ENCODE measurements at places on chromosomes 11 and 22.

- DNase-seq: peak; percentile 79
Observed at GRCh38 chr11:62770778-62771143, 435 bp upstream of the TAF6L start.

DNA sequence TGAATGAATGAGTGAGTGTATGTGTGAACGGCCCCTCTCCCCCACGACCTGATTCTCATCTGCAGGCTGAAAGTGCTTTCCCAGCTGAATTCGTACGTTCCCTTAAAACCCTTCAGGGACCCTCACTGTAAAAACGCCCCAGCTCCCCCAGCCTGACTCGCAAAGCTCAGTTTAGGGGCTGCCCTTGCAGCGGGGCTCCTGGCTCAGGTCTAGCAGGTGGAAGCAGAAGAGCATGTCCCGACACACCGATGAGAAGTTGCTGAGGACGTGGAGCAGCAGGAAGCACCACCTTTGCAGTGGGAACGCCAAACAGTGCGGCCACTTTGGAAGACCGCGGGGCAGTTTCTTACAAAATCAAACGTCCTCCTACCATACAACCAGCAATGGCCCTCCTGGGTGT is 3.6 kb upstream of the MRPL23 start:
- DNase-seq: peak; percentile 53

DNA sequence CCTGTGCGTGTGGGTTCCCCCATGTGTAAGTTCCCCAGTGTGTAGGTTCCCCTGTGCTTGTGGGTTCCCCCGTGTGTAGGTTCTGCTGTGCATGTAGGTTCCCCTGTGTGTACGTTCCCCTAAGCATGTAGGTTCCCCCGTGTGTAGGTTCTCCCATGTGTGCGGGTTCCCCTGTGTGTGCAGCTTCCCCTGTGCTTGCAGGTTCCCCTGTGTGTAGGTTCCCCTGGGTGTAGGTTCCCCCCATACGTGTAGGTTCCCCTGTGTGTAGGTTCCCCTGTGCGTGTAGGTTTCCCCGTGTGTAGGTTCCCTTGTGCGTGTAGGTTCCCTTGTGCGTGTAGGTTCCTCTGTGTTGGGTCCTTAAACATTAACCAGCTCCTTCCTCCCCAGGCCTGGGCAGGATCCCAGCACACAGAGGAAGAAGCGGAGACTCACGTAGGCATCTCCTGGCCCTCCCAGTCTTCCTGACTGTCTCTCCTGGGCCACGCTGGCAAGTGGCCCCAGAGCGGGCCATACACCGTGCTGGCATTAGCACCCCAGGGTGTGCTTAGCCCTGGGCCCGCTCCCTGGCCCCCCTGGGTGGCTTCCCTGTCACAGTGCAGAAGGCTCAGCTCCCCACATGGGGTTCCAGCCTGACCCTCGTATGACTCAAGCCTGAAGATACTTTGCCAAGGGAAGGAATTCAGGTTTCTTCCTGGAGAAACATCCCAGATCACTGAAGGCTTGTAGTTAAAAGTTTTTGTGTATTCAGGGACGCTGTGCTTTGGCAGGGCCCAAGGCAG is 2.8 kb upstream of the GRAMD4 start:
- DNase-seq: no peak

DNA sequence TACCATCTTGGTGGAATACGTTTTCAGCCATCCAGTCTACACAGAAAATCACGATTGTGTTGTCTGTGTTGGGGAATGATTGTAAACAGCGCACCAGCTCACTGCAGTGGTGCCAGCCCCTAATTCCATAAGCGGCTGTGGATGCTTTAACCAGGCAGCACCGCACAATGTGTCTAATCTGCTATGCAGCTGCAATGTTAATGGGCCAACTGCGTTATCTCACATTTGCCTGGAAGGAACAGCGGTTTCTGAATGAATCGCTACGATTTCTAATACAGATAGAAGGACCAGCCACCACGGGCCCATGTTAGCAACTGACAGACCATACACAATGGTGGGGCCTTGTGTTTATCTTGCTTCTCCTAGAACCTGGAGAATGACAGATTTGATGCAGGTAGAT is 384.5 kb upstream of the KIRREL3 start:
- DNase-seq: no peak

DNA sequence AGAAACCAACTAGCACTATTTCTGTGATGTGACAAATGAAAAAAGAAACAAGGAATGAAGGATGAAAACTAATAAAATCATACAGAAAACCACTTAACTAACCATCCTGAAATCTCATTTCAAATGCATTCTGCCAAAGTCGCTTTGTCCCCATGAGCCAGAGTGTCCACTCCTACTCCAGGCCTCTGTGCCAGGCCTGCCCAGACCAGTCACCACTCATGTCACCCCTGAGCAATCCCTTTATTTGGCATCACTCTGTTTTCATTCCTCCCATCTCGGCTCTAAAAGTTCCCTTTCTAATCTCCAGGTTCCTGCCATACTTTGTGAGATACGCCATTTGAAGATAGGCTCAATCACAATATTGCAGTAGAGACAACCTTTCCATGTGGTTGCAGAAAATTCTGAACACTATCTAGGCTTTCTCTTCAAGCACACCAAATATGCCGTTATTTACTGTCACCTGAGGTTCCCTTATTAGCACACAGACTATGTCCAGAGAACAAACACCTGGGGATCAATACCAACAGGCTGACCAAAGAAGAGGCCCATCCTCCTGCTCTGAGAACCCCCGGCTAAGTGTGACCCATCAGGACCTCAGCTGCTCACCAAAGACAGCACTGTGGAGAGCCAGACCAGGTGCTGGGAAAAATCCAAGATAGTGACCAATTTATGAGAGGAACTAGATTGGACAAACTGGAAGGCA is 202.4 kb downstream of the LARGE1 start:
- DNase-seq: no peak

GRCh38 chr11:114291381-114291780 is 4.8 kb upstream of the NNMT start:
- no peak for DNase-seq

Data from activated CD4-positive, alpha-beta T cell treated with anti-CD3 and anti-CD28 coated beads, Interleukin-2, amount 10 ng/mL, durations not matched to agents 24 days and 14 days (primary cell).